ENCODE measurements at places on chromosomes 7 and 10.

DNA sequence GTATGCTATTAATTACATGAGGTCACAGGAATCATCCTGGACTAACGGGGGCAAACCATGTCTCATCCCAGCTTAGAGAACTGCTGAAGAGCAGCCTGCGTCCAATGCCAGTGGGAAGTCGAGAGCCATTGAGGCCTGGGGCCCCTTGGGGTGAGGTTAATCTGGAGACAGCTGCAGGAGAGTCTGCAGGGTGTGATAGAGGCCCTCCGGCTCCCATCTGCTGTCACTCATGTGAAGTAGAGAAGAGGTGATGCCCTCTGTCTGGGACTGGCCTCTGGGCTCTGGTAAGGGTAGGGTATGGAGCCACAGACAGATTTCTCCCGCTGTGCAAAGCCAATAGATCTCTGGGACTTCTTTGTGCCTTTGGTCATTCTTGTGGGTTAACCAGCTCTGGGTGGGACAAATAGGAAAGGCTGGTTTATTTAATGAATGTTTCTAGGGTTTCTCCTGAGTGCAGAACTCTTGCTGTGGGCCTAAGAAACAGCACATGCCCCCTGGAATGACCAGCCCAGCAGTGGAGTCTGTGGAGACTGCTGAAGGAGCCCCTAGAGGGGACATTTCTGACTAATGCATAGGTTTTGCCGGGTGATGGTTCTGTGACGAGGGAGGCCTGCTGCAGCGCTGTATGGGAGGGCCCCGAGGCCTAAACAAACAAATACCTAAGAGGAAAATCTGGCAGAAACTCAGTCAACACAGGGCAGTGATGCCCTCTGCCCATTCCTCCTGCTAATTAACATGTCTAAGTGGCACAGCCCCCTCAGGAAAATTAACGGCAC lies 34.5 kb downstream of the CRHR2 start:
- no peak for DNase-seq

- no peak for DNase-seq
These were observed 220.0 kb upstream of the DPP6 start for GRCh38 chr7:153832160-153832559.

DNA sequence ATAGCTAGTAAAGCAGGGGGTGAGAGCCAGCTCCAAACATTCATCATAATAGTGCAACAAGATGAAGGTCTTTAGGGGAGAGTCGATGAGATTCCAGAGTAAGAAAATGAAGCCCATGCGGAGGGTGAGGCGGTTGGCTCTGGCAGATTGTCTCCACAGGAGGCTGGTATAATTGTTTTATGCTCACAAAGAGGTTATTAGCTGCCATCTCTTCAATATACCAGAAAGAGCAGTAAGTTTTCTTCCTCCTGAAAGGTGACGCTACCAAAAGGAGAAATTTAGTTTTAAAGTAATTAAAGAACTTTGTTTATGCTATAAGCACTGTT lies 59.2 kb upstream of the KCNIP2 start:
- no peak for DNase-seq

DNA sequence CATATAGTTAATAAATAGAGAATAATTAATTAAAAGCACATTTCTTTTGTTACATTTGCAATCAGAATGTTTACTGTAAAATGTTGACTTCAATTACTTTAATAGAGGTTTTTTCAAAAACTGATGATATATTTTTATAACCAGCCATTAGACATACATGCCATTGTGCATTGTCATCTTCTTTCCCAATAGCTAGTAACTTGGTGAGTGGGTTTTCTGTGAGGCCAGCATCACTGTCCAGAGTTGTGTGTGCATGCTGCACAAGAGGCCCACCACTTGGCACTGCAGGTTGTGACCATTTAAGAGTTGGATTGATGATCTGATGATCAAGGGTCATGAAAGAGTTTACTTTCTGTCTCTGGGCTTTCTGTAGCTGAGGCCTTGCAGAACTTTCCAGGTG lies 46.5 kb downstream of the TFEC start:
- no peak for DNase-seq

DNA sequence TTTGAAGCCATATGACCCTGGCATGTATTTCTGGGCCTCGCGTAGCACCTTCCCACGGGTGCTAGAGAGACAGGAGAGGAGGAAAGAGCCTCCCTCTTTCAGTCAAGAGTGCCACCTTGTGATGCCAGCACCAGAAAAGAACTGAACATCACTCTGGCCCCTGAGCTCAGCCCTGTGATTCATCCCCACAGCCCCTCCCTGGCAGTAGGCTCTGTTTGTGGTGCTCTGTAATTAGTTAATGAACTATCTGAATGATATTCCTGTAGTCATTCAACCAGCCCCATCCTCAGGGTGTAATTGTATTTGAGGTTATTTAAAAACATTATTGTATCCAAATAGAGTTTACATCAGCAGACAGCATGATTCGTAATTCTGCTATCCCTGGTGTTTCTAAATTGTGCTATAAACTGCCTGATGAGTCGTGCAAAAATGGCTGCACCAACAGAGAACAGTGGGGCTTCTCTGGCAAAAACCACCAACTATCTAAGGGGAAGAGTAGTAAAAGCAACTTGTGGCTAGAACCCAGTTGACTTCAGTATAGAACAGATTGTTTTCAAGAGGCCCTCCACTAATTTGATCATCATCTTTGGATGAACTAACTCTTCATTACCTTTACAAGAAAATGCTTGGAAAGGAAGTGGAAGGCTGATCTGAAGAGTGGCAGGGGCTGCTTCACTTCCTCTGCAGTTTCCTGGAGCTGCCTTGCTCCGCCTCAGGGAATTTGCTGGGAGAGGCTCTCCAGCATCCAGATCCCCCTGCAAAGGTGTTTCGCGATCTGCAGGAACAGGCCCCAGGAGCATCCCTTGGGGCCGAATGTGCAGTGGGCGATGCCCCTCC lies 23.7 kb upstream of the TIAL1 start:
- no peak for DNase-seq

GRCh38 chr10:108348215-108348614 lies 1183.7 kb upstream of the SORCS1 start:
- DNase-seq: no peak

DNA sequence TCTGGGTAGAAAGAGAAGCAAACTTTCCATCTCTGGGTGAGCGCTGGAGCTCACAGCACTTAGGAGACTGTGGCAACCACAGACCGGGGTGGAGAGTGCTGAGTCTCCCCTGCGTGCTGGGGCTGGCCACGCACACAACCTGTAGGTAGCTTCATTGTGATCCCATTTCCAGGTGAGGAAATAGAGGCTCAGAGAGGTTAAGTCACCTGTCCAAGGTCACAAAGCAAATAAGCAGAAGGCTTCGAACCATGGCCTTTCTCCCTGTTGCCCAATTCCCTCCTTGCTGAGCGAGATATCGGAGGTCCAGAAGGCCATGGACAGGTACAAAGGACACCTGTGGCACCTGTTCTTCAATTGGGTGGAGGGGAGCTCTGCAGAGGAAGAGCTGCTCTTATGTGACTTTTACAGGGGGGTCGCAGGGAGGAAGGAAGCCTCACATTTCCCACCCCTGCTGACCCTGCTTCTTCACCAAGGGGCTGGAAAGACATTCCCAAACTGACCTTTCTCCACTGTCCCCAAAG lies 39.4 kb downstream of the ZCCHC24 start:
- DNase-seq: no peak

DNA sequence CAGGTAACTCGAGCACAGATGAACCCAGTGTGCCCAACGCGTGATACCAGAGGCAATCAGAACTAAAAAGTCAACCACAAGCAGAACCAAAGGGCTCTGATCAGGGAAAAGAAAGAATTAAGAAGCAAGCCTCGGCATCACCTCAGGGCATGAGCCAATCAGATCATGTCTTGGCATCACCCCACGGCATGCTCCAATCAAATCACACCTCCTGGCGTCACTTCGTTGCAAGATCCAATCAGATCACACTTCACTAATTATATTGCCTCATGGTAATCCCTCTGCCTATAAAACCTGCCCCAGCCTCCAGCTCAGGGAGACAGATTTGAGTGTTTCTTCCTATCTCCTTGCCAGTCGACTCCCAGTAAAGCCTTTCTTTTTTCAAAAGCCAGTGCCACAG lies 46.8 kb downstream of the TYW1B start:
- no peak for DNase-seq

DNA sequence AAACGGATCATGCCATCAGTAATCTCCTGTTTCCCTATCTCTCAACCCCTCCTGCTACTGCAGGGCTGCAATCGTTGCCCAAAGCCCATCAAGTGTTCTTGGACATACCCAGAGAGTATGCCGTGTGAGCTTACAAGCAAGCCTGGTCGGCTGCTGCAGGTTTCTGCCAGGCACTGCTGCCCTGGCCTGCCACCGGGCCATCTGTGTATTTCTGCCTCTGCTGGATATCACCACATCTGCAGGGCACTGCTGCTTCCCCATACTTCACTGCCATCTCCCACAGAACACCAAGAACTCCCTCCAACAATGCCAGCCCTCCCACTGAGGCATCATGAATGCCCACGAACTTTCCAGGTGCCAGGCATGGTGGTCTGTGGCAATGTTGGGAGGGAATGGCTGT lies 138.2 kb upstream of the SORCS3 start:
- DNase-seq: no peak

DNA sequence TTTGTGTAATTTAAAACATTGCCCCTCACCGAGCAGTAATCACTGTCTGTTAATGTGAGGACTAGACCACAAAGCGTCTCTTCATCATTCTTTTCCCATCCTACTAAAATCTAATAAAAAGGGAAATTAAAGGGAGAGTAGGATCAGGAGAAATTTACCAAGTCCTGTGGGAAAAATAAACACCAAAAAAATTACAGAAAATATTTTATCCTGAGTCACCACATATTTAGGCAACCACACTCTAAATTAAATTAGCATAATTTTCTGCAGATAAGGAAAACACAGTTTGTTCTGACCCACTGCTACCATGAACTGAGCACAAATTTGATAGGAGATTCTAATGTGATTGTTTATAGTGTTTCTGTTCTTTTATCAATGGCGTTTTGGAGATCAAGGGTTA lies 49.3 kb downstream of the CCDC6 start:
- no peak for DNase-seq

- DNase-seq: no peak
These were observed 425.2 kb upstream of the VSTM2A start for GRCh38 chr7:54116956-54117355.

DNA sequence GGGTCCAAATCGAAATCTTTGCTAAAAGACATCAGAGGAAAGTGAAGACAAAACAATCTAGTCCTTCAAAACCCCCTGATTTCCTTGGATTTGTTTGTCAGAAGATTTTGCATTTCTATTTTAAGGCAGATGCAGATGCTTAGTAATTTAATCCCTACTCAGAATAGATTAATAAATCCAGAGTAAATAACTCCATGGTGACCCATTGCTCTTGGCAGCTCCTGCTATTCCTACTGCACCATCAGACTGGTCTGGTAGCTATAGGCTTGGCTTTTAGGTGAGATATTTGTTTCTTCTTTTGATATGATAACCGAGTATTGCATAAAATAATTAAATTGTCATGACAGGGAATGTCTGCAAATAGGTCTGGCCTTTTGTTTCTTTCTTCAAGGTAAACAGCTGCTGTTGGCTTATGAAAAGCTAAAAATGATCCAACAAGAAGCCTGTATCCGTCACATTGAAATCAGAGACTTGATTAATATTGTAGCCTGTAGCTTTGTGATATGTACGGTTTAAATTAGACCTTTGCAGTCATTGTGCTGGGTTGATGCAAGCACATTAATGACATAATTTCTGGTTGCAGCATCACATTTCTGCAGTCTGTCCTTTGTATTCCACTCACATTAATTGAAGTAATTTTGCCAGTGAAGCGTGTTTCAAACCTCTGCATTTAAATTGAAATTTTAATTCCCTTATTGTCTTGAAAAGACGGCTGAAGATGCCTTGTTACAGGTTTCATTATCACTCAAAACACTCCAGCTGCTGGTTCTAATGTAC lies 40.7 kb downstream of the EXOC4 start:
- DNase-seq: no peak

DNA sequence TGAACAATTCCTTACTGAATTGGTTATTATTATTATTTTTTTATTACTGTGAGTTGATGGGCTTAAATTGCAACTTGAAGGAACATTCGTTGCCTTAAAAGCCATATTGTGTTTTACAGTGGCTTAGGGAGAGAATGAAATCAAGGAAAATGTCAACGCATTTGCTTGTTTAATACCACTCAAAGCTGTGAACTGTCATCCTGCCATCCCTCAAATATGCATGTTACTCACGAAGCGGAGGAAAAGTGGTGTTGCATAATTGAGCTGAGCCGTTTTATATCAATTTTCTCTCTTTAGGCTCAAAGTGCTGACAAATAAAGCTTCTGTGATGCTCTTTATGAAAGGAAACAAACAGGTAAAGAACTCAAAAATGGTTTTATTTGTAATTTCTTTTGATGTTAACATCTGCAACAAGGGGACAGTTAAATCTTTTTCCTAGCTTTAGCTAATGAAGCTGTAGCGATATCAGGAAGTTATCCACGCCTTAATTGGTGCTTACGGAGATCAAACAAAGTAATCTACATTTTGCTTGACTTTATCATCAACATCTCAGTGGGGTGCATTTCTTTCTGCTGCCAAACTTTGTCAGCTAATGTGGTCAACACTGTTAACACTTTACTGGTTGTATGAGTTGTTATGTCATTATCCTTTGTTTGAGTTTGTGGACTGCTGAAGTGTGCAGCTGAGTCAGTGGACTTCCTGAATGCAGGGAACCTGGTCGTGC lies 33.1 kb downstream of the GLRX3 start:
- DNase-seq: no peak

Measured in stimulated activated CD4-positive, alpha-beta T cell treated with anti-CD3 and anti-CD28 coated beads, TNF-alpha, amount 100 ng/mL, for 48 hours (primary cell).